ENCODE measurements at places on chromosomes 5 and 9. TPM values are rescaled to one million over a fixed set of nuclear protein-coding genes. Genes with fewer than 3 reads are reported as not detected.

FOXD4L5 gene
- not detected for total RNA-seq

PCDHGB7 gene
- not detected for total RNA-seq

ADCY2 gene
- not detected for total RNA-seq

TAS2R1 gene
- not detected for total RNA-seq

ZNF782 gene
- 4.9 TPM for total RNA-seq

TEK gene
- not detected for total RNA-seq

IL4 gene
- total RNA-seq: not detected

ABCA1 gene
- total RNA-seq: 16.9 TPM

ORM2 gene
- not detected for total RNA-seq

PITX1 gene
- total RNA-seq: not detected

AFAP1L1 gene
- 0.56 TPM for total RNA-seq

SPATA31D4 gene
- total RNA-seq: not detected

DCAF12 gene
- 5.9 TPM for total RNA-seq

ARL14EPL gene
- not detected for total RNA-seq

FAM193B gene
- total RNA-seq: 150 TPM

PCDHA6 gene
- not detected for total RNA-seq

RAD50 gene
- 13.4 TPM for total RNA-seq

SH3PXD2B gene
- total RNA-seq: 0.60 TPM

MEF2C gene
- 0.60 TPM for total RNA-seq

GABBR2 gene
- total RNA-seq: not detected

RRAGA gene
- total RNA-seq: 34.7 TPM

NPR3 gene
- not detected for total RNA-seq

MLANA gene
- total RNA-seq: not detected

RANBP17 gene
- total RNA-seq: not detected

PPP6C gene
- 32.9 TPM for total RNA-seq

All from CD4-positive, alpha-beta T cell (primary cell).